Activated T-helper 1 cell treated with anti-CD3 and anti-CD28 coated beads, Interleukin-12 subunit alpha, Interleukin-12 subunit beta, Interleukin-2, Interleukin-4 antibody, amounts not matched to agents 30 ng/mL and 10 ng/mL and 1 ng/mL, durations not matched to agents 14 hours and 24 hours and 36 hours (primary cell): ENCODE measurements at places on chromosomes 3 and 15. TPM values are rescaled to one million over a fixed set of nuclear protein-coding genes. Genes with fewer than 3 reads are reported as not detected.

CFAP161 gene
- not detected in 2 replicates for total RNA-seq

CCDC33 gene
- not detected in 2 replicates for total RNA-seq

CCNB2 gene
- 36.6 and 38.2 TPM in 2 replicates for total RNA-seq

DNA sequence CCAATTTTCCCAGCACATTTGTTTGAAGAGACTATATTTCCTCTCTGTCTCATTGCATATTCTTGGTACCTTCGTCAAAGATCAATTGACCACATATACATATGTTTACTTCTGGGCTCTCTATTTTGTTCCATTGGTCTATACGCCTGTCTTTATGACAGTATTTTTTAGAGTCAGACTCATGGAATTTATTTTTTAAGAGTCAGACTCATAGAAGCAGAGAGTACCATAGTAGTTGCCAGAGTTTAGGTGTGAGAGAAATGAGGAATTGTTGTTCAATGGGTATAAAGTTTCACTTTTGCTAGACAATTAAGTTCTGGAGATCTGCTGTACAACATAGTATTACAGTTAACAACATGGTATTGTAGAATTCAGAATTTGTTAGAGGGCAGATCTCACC, 27.1 kb downstream of the PLA2G4F start:
- no peak for DNase-seq

DNA sequence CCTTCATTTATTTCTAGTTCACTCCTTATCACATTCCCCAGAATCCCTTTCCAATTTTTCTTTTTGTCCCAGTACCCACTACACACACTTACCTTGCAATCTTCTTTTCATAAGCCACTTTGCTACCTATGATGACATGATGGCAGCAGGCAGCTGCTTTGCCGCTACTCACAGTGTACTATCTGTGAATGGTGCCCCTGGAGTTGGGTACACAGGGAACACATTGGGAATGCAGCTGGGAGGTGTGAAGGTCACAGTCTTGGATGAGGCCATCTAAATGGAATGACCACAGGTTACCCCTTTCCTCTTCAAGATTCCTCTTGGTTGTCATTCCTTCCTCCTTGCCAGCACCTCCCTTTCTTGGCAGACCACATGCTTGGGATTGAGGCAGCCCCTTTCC, 20.8 kb upstream of the TNIK start:
- DNase-seq: no peak

- DNase-seq: peak; percentile 6
Observed at GRCh38 chr15:64596701-64597476, 136.5 kb downstream of the ZNF609 start.

DNA sequence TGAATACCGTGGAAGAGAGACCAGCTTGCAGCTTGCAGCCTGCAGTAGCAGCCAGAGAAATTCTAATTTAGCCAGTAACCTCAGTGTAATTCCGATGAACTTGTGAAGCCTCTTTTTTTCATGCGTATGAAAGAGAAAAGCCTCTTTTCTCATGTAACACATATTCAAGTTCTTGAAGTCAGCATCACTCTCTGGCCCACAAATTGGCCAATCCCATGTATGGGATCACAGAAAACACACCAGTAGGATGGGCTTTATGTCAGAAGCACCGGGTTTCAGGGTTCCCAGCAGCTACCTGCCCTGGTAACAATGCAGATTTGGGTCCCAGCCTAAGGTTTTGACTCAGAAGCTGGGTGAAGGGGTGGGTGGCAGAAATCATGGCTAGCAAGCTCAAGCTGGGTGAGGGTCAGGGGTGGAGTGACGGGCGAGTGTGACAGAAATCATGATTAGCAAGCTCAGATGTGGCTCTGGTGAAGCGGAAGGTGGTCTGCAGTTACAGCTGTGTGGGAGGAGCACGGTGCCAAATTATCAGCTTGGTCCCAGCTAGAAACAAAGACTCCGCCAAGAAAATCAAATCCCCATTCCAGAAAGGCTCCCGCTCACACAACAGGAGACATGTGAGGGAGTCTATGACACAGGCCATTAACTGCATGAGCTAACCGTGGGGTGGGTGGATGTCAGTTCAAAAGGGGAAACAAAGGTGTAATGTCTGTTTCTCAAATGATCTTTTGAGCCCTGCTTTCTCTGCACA, 86.6 kb downstream of the SNRK start:
- DNase-seq: no peak

DNA sequence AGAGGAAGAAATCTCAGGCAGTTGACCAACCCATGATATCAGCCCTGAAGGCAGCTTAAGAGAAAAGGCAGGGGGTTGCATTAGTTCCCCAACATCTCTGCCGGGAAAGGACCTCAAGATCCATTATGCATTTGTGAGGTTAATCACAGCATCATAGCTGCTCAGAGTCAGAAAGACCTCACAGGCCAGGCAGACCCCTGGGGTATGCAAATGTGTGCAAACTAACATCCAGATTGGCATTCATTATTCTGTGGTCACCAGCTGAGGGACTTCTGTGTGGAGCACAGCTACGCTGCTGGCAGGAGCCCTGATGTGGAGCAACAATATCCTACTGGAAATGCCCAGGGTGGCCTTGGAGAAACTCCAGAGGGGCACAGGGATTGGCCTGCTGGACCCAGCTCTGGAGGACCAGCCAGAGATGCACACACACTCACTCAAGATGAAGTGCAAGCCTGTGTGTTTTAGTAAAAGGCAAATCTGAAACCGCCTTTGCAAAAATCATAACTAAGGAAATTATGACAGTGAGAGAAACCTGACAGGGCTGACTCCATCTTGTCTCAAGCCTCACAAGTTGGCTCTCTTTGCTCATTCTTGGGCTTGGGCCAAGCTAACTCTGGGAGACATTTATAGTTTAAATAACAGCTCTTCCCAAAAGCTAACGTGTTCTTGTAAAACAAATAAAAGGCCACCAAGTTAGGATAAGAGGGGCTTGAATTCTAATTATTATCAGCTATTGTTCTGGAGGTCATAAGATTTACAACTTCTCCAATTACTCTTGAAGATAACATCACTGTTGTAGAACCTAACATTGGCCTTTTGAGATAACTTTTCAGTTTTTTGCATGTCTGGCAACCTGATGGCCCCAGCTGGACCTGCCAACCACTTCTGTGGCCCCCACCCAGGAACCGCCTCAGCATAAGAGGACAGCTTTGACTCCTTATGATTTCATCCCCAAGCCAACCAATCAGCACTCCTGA, 257.1 kb downstream of the UACA start:
- no peak for DNase-seq

GRCh38 chr15:91566141-91566540, 287.4 kb upstream of the SLCO3A1 start:
- no peak for DNase-seq

- no peak for DNase-seq
Observed at GRCh38 chr3:47299381-47300318, 16.9 kb downstream of the KLHL18 start.
